Stimulated activated CD8-positive, alpha-beta memory T cell treated with anti-CD3 and anti-CD28 coated beads, Interleukin-4, amount 100 ng/mL, for 1 hour (primary cell): ENCODE measurements at places on chromosomes 6 and 20.

- DNase-seq, result no peak
Observed at GRCh38 chr6:69913361-69913760, 47.0 kb downstream of the COL19A1 start.

GRCh38 chr6:153624528-153624927 is 414.5 kb upstream of the OPRM1 start:
- DNase-seq, result no peak

DNA sequence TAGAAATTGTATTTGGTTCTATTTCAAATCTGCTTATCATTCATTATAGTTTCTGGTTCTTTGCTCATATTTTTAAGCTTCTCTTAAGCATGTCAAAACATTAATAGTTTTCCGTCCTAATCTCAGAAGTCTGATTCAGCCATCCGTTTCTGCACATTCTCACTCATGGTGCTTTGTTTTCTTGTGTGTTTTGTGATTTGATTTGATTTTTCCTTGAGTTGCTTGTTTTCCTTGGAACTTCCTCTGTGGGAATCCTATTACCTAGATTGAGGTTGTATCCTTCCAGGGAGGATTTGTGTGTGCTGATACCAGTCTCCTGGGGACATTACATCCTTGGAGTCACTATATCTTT is 7.9 kb downstream of the SNX9 start:
- no peak for DNase-seq

DNA sequence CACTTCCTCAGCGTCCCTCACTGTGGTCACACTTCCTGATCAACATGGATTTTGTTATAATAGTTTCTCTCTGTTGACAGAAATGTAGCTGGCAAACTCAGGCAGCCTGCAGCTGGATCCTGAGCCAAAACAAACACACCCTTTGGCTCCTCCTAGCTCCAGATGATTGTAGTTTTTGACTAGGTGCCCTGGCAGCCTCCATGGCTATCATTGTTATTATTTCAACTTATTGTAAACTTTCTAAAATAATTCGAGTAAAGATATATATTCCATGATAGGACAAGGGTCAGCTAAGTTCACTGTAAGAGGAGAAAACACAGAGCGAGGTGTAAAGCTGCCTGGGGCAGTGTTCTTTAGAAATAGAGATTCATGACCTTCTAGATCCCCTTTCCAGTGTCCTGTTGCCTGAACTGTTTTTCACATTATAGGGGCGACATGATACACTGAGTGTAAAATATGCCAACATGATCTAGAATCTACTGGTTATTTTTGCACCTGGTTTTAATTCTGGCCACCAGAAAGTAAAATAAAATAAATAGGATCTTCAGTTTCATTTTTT is 98.2 kb upstream of the HDGFL1 start:
- no peak for DNase-seq

DNA sequence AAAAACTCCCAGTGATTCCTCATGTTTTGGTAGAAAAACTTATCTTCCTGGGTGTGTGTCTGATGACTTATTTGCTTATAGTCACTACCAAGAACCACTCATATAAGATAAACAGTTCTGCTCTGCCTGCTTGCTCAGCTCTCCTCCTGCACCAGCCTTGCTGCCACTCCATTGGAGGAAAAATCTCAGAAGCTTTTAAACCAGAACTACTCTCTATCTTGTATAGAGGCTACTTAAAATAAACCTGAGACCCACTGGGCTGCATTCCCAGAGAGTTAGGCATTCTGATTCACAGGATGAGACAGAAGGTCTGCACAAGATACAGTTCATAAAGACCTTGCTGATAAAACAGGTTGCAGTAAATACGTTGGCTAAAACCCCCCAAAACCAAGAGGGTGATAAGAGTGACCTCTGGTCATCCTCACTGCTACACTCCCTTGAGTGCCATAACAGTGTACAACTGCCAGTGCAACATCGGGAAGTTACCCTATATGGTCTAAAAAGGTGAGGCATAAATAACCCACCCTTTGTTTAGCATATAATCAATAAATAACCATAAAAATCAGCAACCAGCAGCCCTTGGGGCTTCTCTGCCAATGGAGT is 728.3 kb downstream of the EPHA7 start:
- no peak for DNase-seq

GRCh38 chr6:135053406-135053805 is 1.2 kb downstream of the HBS1L start:
- DNase-seq, result no peak

DNA sequence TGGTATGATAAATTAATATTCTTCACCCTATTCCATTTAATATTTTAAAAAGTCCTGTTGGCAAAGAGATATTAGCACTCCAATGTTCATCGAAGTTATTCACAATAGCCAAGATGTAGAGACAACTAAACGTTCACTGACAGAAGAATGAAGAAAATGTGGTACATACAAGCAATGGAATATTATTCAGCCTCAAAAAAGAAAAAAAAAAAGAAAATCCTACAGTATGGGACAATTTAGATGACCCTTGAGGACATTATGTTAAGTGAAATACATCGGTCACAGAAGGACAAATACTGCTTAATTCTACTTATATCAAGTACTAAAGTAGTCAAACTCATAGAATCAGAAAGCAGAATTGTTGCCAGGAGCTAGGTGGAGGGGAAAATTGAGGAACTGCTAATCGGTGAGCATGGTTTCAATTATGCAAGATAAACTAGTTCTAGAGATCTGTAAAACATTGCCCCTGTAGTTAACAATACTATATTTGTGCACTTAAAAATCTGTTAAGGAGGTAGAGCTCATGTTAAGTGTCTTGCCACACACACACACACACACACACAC is 4.7 kb downstream of the GCLC start:
- no peak for DNase-seq

DNA sequence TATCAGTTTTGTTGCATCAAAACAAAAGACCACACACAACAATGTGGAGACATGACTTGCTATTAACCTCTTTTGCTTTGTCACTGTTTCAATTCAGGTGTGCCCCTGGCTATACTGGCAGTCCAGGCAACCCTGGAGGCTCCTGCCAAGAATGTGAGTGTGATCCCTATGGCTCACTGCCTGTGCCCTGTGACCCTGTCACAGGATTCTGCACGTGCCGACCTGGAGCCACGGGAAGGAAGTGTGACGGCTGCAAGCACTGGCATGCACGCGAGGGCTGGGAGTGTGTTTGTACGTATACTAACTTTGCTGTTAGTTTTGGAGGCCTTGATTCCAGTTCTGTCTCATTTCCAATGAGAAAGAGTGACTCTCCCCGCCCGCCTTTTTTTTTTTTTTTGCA is 356.9 kb downstream of the ARHGAP18 start:
- no peak for DNase-seq

DNA sequence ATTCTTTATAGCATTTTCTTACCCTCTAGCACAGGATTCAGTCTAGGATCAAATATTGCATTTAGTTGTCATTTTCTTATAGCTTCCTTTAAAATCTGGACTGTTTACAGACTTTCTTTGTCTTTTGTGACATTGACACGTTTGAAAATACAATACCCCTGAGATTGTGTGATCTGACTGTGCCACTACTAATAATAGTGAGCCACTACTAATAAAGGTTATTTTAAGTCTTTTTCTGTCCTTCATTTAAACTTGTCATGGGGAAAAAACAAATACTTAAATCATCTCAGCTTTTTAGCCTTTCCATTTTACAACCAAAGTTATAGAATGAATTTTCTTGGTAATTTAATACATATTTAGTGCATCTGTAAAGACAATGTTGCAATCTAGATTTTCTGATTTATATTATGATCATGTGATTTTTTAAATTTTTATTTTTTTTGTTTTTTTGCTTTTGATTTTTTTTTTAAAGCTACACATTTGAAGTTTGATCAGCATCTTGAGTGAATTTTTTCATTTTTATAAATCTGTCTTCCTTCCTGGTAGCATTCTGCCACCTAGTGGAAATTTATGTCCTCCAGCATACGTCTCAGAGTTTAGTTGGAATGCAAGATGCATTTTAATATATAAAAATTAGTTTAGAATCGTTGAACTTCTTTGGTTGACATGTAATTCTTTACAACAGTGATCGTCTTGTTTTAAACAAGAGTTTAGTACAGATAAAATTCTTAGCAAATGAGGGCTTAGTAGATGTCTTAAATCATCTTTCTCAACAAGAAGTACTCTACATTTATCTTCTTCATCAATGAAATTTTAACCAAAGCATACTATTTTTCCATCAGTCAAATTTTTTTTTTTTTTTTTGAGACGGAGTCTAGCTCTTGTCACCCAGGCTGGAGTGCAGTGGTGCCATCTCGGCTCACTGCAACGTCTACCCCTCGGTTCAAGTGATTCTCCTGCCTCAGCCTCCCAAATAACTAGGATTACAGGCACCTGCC is 119.4 kb downstream of the NCOA3 start:
- no peak for DNase-seq

GRCh38 chr20:50153153-50153499 is 397 bp downstream of the PEDS1 start:
- DNase-seq, result no peak

DNA sequence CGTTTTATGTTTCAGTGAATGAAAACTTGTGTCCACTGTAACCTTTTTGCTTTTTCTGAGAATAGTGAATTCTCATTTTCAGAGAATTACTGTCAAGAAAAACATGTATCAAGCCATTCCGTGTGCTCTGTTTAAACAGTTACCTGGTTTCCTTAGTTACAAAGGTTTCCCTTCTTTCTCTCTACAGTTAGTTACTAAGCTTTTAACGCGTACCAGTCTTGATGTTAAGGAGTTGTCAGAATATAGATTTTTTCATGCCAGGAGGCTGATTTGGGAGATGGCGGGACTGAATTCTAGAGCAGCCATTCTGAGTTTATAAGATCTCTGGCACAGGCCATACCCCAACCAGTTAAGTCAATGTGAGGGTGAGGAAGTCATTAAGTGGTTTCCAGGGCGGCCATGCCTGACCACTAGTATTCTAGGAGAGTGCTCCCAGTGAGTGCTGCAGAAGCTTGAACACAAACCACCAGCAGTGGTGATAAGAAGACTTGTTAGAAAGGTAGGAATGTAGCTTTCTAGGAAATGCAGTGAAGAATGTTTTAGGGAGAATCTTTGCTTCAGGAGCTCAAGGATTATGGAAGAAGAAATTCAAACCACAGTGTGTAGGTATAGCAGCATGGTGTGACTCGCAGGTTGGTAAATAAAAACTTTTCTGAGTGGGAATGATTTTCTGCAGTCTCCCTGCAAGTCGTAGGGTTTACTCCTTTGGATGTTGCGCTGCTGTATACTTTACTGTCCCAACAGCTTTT is 112.9 kb downstream of the JARID2 start:
- DNase-seq, result no peak

GRCh38 chr6:159801935-159802334 is 1.9 kb downstream of the PNLDC1 start:
- DNase-seq, result no peak

DNA sequence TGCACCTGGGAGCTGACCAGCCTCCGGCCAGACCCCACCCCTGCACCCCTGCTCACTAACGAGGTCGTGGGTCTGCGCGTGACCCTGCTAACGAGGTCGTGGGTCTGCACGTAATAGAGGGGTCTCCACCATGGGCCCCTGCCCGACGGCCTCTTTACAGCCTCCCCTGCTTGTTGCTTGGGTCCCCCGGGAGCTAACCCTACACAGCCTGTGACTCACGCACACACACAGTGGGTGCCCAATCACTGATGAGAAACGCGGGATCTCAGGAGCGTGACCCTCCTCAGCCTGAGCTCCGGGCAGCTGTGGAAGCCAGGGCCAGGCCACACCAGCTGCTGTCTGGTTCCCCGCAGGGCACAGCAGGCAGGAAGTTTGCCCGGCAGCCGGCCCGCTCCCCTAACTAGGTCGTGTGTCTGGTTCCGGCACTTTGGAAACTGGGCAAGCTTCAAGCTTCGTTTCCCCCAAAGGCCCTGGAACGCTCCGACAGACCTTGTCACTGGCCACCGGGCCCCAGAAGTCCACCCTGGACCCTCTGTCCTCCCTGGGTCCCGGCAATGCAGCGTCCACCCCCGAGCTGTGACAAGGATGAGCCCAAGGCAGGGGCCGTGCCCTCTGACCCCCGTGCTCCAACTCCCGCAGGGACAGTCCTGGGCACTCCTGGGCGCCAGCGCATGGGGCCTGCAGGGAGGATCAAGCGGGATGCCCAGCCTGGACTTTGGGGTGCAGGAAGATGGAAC is 767 bp downstream of the PTK6 start:
- no peak for DNase-seq

DNA sequence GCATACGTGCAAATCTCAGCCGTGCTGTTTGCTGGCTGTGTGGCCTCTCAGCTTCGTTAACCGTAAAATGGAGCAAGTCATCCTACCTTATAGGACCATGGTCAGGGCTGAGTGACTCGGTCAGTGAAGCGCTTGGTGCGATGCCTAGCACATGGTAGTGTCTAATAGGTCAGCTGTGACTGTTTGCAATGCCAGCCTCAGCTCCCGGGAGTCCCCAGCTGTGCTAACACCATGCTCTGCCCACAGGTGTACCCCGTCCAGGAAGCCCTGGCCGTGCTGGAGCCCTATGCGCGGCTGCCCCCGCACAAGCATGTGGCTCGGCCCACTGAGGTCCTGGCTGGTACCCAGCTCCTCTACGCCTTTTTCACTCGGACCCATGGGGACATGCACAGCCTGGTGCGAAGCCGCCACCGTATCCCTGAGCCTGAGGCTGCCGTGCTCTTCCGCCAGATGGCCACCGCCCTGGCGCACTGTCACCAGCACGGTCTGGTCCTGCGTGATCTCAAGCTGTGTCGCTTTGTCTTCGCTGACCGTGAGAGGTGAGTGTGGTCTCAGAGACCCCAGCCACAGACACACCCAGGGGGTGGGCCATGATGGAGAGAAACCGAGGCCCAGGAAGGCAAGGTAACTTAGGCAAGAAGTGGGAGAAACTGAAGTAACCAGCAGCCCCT is 10.6 kb downstream of the TRIB3 start:
- no peak for DNase-seq

DNA sequence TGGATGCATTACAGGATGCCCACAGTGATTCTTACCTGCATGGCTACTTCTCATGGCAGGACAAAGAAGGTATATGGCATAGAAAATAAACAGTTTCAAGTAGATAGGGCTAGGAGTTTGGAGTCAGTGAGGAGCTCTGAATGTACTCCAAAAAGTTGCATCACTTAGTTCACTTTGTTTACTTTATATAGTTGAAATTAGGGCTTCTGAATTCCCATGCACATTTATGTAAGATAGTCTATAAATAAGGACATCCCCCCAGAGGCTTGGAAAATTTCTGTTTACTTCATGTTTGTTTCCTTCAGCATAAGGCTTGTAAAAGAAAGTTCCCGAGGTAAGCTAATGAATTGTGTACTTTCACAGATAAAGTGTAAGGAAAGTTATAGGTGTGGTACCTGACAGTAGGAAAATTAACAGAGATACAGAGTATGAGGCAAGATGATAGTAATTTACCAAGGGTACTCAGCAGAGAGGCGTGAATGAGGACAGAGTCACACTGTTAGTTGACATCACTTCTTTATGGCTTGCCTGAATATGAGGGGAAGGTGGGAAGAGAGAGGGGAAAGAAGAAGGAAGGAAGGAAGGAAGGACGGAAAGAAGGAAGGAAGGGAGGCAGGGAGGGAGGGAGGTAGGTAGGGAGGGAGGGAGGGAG is 51.1 kb downstream of the ADTRP start:
- no peak for DNase-seq
